Cortex of kidney (tissue), 1 donor: ENCODE measurements at places on chromosomes 3 and 15.

- no peak for DNase-seq
Observed at GRCh38 chr3:171284308-171285075, 175.7 kb downstream of the TNIK start.

DNA sequence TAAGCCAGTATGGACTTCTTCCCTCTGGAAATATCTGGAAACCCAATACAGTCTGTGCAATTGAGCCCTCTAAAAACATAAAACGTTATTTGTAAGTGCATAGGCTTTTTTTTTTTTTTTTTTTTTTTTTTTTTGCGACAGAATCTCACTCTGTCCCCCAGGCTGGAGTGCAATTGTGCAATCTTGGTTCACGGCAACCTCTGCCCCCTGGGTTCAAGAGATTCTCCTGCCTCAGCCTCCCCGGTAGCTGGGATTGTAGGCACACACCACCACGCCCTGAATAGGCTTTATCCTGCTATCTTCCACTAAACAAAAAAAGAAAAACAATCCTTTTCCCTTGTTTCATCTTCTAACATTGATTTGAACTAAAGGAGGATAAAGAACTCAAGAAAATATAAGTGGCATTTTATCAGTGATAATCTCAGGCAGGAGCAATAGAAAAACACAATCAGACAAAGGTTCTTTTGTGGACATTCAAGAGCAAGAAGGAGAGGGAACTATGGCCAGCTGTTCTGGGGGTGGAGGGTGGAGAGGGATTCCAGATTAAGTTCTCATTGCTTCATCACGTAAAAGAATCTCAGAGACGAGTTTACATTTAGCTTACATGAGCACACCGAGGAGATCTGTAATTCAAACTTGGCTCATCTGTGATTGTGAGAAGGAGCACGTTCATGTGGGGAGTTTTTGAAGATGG lies 68.6 kb downstream of the ITGB5 start:
- DNase-seq = no peak

DNA sequence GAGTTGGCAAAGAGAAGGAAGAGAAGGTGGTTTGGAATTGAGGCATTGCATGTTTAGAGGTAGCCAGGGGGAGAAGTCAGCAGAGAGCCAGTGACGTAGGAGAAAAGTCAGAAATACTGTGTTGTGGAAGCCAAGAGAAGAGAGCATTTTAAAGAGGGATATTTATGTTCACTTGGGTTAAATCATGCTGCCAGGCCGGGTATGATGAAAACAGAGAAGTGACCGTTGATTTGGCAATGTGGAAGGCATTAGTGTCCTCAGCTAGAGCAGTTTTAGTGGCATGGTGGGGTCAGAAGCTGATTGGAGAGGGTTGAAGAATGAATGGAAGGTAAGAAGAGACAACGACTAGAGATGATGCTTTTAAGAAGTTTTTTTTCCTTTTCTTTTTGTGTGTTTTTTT lies 24.5 kb downstream of the RASA2 start:
- DNase-seq = no peak

DNA sequence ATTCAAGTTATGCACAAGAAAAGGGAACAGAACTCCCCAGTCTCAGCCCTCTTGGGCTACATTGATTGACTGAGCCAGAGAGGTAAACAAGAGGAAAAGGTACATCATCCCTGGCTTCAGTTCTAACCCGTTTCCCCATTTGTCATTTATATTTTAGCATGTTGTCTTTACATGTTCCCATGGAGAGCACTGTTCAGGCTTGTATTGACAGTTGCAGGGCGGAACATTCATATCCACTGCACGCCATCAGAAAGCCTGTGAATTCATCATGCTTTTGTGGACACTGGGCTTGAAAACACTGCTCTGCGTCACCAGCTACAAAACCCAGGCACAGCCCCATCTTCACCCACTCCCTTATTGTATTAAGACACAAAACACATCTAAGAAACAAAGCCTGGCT lies 240.9 kb upstream of the EIF1B start:
- DNase-seq = no peak

DNA sequence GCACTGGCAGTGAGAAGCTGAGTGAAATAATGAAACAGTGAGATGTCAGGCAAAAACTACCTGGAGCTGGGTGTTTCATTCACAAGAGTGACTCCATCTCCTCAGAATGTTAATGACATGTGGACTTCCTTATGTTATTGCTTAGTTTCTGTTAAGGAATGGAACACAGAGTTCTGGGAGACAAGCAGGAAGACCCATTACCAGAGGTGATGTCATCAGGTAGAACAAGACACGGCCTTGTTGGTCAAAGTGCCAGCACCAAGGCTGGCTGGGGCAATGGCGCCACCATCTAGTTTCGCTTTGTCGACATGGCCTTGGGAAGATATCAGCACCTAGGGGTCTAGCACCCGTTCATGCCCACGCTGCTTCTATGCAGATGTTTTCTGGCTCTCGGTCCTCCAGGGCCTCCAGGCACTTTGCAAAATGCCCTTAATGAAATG lies 252.2 kb downstream of the FAM43A start:
- DNase-seq = no peak

DNA sequence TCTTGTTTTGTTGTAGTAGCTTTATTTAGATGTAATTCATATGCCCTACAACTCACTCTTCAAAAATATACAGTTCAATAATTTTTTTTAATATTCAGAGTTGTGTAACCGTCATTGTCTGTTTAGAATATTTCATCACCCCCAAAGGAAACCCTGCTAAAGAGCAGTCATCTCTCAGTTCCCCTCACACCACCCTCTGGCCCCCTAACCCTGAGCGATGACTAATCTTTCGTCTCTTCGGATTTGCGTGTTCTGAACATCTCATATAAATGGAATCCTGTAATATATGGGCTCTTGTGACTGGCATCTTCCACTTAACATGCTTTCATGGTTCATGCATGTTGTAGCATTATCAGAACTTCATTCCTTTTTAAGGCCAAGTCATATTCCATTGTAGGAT lies 183.8 kb downstream of the ATG7 start:
- DNase-seq = no peak

GRCh38 chr15:92163641-92164040 lies 230.0 kb upstream of the ST8SIA2 start:
- DNase-seq = no peak

DNA sequence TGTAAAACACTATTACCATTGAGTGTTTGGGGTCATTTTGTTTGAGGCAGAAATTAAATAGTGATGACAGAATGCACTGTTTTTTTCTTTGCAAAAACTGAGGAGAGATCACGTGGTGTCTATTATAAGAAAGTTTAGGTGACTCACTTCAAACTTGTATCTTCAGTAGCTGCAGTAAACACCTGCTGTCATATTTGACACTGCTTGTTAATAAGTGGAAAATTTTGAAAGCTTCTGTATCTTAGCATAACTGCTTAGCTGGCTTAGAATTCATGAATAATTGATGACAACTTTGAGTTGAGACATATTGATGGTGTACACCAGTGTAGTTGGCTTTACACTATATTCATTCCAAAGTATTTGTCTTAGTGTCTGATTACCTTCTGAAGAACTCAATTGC lies 29.7 kb upstream of the MDFIC2 start:
- no peak for DNase-seq

DNA sequence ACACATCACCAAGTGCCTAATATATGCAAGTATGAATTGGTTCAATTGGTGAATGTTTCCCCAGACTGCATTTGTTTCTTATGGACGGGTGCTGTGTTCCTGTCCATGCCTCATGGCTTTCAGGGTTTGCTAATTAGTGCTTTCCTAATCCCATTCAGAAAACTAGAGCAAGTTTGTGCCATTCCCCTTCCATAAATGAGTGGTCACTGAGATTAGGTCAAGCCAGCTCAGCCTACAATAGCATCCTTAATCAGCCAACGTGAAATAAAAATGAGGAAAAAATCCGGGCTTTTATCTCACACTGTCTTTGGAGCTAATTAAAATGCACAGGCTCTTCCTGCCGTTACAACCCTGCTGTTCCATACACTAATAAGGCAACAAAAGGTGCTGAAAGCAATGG lies 788.8 kb downstream of the ROBO1 start:
- DNase-seq = no peak

- no peak for DNase-seq
Observed at GRCh38 chr15:81897057-81897677, 148.7 kb downstream of the MEX3B start.

GRCh38 chr3:79310016-79310415 lies 457.8 kb downstream of the ROBO1 start:
- no peak for DNase-seq

GRCh38 chr15:98813951-98814350 lies 165.6 kb downstream of the IGF1R start:
- DNase-seq = no peak

- DNase-seq = no peak
Observed at GRCh38 chr3:37147666-37148065, 26.7 kb downstream of the LRRFIP2 start.

DNA sequence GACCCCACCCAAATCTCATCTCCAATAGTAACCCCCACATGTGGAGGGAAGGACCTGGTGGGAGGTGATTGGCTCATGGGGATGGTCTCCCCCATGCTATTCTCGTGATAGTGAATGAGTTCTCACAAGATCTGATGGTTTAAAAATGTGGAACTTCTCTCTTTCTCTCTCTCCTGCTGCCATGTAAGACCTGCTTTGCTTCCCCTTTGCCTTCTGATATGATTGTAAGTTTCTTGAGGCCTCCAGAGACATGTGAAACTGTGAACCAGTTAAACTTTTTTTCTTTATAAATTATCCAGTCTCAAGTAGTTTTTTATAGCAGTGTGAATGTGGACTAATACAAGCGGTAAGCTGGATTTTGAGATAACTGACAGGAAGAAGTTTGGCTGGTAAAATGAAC lies 60.3 kb upstream of the MBNL1 start:
- no peak for DNase-seq

DNA sequence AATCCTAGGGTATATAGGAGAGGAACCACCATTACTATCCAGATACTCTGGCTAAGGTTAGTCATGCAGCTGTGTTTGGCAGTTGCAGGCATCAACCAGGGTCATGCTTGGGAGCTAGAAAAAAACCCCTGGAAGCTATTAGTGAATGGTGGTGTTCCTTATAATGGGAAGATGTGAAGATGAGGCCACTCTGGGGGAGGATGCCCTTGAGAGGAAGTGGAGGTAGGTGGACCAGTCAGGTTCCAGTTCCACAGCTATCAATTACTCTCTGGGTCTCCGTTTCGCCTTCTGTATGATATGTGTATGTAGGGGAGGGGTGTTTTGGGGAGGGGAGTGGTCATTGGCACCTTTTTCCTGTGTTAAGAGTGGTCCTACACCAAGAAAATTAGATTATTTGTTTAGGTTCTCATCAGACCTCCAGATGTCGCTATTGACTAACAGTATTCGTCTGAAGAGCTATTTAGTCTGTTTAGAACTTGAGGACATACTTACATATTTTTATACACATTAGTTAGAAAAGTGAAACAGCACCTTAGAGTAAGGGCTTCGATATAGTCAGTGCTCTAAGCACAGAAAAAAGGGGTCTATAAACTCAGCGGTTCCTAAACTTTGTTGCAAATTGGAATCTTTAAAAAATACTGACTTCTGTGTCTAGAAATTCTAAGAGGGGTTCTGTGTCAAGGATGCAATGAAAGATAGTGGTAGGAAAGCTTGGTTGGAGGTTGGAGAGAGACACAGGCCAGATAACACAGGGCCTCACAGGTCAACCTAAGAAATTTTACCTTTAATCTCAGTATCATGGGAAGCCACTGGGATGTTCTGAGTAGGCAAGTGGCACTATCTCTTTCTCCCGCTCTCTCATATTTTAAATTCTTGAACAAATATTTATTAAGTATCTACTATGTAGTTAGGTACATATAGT lies 9.1 kb upstream of the HPS3 start:
- DNase-seq = no peak

DNA sequence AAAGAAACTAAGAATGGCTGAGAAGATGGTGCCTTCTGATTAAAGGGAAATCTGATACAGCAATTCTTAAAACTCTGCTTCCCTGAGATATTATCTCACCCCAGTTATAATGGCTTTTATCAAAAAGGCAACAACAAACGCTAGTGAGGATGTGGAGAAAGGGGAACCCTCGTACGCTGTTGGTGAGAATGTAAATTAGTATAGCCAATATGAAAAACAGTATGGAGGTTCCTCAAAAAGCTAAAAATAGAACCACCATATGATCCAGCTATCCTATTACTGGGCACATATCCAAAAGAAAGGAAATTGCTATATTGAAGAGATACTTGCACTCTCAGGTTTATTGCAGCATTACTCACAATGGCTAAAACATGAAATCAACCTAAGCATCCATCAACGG lies 65.1 kb downstream of the GOLIM4 start:
- no peak for DNase-seq

- no peak for DNase-seq
Observed at GRCh38 chr15:66180531-66181097, 72.9 kb downstream of the MEGF11 start.

GRCh38 chr3:57752307-57752706 lies 3.8 kb upstream of the SLMAP start:
- DNase-seq = no peak

GRCh38 chr3:71310359-71310979 lies 273.1 kb downstream of the FOXP1 start:
- no peak for DNase-seq

- DNase-seq = no peak
Observed at GRCh38 chr3:194485881-194486539, 792 bp downstream of the ATP13A3 start.

- no peak for DNase-seq
Observed at GRCh38 chr15:71290881-71291635, 175.8 kb downstream of the THSD4 start.
